ENCODE measurements at places on chromosomes 2 and 18.

DNA sequence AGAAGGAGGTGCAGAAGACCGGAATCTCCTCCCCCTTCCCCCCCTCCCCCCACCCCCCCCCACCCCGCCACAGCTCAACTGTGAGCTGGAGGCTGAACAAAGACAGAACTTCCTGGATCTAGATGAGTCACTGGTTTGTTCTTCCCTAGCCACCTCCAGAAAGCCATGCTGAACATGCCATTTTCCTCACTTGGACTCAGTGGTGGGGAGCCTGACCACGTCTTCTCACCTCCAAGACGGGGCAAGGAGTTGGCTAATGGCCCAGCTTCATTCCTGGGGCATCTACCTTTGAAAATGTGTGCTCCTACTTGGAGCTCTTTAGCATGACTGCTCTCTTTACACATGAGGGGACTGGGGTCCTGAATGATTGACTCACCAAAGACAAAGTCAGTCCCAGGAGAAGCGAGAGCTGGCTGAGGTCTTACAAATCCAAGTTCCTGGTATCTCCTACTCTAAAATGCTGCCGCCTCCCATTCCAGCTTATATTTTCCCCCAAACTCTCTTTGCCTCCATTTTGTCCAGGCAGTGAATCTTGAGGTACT is 22.6 kb upstream of the FZD5 start:
- DNase-seq: peak; percentile 45

GRCh38 chr18:42533009-42533575 is 578.1 kb downstream of the PIK3C3 start:
- no peak for DNase-seq

- no peak for DNase-seq
Measured at GRCh38 chr2:150846691-150847090, 359.2 kb upstream of the RND3 start.

- peak; percentile 75 for DNase-seq
Measured at GRCh38 chr2:240604291-240604938, 17.9 kb downstream of the CAPN10 start.

DNA sequence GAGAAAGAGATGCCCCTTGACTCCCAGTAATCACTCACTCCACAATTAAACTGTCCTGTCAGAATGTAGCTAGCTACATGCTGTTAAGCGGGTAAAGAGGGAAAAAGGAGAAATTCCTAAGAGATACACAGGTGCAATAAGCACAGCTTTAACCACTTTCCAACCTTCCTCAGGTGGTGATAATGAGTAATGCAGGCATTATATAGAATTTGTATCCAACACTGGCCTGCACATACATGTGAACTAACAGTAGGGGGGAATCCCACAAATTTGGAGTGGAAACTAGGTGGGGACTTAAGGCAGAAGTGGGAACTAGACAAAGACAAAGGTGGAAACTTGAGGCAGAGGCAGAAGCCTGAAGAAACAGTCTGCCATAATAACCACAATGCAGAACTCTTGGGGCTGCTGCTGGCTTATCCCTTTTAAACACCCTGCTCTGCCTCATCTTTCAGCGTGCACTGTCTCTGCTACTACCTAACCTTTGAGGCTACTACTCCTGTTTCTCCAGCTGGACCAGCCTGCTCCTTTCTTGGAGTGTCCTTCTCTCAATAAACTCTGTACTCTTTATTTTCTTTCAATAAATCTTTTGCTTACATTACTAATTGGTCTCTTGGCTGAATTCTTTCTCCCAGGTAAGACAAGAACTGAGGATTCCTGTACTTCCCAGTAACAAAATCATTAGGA is 259.7 kb downstream of the PDE11A start:
- no peak for DNase-seq

DNA sequence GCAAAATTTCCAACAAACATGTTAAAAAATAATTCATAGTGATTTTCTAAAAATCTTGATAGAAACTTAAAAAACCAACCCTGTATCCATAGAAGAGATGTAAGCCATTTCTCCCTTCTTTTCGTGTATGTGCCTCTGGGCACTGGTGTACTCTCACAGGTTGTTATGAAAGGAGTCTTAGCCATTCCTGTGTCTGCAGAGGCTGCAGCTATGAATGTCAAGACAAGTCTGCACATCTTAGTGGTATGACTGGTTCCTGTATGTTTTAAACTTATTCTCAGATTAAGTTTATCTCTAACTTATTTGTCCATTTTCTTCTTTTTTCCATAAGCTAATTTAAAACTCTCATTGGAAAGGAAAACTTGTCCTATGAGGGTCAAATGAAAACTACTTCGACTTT is 84.0 kb downstream of the DPP4 start:
- DNase-seq: no peak

DNA sequence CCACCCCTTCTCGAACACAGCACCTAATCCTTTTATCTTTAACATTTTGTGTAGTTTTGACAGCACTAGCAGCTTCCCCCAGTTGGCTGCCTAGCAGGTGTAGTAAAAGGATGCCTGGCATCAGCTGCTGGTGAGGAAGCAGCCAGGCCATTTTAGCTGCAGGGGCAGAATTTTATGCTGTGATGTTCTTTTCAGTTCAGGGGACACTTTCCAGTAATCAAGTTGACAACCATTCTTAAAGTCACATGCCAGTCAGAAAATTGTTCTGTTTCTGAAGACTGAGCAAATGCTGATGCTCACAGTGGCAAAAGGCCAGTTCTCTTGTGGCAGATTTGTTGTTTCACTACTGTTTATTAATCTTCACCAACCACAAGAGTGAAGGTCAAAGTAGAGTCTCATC is 570.8 kb downstream of the CCDC85A start:
- DNase-seq: no peak

Data from inflammatory macrophage treated with lipopolysaccharide for 1 hour (primary cell).